ENCODE measurements at places on chromosomes 1 and 21. TPM values are rescaled to one million over a fixed set of nuclear protein-coding genes. Genes with fewer than 3 reads are reported as not detected.

GRCh38 chr21:38993561-38993960 lies 187.8 kb downstream of the ETS2 start:
- no peak for DNase-seq
- no peak overlapping the region for H3K4me3 ChIP-seq
- H3K27ac ChIP-seq, result no peak overlapping the region

Gene S100A7A
- not detected for total RNA-seq

- no peak for DNase-seq
- peaks cover 67% of the 10 kb centered on the region for H3K4me1 ChIP-seq
- no peaks in the 10 kb centered on the region for H3K27me3 ChIP-seq
- no peak overlapping the region for H3K27ac ChIP-seq
- H3K4me3 ChIP-seq, result no peak overlapping the region
These were observed 22.6 kb downstream of the PLCH2 start for GRCh38 chr1:2498648-2499047.

GRCh38 chr1:94438692-94439276 lies 20.6 kb downstream of the ABCD3 start:
- H3K27me3 ChIP-seq, result no peaks in the 10 kb centered on the region
- H3K4me1 ChIP-seq, result peaks cover 14% of the 10 kb centered on the region
- peaks cover 16% of the 10 kb centered on the region for H3K36me3 ChIP-seq
- no peak overlapping the region for H3K27ac ChIP-seq
- DNase-seq, result no peak

Gene TTC39A
- 0.38 TPM for total RNA-seq

- no peak overlapping the region for H3K27ac ChIP-seq
- H3K4me1 ChIP-seq, result no peaks in the 10 kb centered on the region
- peaks cover 18% of the 10 kb centered on the region for H3K27me3 ChIP-seq
These were observed 12.0 kb upstream of the RHOU start for GRCh38 chr1:228723287-228723686.

DNA sequence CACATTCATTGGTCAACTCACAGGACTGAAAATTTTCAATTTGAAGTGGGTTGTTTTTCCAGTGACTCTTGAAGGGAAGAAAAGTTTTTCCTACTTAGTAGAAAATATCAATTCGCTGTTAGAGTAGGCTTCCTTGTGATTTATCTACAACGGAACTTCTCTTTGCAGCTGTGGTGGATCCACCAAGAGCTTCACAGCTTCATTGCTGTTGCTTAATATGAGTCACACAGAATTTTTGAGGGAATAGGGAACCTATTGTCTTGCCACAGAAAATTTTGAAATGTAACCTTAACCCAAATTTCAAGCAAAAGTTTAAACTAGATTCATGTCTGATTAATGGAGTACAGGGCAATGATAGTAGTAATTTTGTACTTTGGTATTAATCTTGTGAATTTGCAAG lies 58.4 kb upstream of the IFI44L start:
- no peaks in the 10 kb centered on the region for H3K36me3 ChIP-seq
- no peaks in the 10 kb centered on the region for H3K4me1 ChIP-seq
- no peak overlapping the region for H3K27ac ChIP-seq

GRCh38 chr1:214446772-214447556 lies 104.4 kb downstream of the PTPN14 start:
- no peak for DNase-seq
- no peaks in the 10 kb centered on the region for H3K36me3 ChIP-seq
- no peaks in the 10 kb centered on the region for H3K4me1 ChIP-seq
- H3K27me3 ChIP-seq, result peaks cover 3% of the 10 kb centered on the region

GRCh38 chr1:30668546-30669327 lies 54.6 kb downstream of the MATN1 start:
- DNase-seq, result no peak
- H3K4me3 ChIP-seq, result no peak overlapping the region
- no peaks in the 10 kb centered on the region for H3K4me1 ChIP-seq
- peaks cover 15% of the 10 kb centered on the region for H3K27me3 ChIP-seq

DNA sequence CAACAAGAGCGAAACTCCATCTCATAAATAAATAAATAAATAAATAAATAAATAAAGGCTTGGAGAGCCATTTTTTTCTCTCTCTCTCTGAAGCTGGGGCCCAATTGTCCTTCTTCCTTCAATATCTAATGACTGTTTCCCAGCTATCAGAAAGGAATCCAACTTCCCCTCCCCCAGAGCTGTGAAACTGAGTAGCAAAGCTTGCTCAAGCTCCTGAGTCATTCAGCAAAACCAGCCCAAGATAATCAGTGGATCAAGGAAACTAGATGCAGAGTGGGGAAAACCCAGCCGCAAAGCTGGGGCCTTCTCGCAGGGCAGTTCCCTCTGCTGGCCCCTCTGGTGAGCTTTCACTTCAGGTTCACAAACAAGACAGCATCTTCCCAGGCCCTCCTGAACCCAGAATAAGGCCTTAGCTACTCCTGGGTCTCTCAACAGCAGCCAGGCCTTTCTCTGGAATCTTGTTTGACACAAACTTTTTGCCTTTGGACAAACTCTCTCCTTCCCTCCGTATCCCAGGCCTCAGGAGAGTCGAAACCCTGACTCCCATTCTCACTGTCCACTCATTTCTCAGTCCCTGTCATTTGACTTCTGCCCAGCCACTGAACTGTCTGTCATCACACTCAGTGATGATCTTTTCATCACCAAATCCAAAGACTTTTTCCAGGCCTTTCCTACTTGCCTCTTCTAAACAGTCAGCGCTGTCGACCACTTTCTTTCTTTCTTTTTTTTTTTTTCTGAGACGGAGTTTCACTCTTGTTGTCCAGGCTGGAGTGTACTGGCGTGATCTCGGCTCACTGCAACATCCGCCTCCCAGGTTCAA lies 18.0 kb upstream of the PTP4A2 start:
- H3K4me3 ChIP-seq, result peak overlapping the region; percentile 72
- peak overlapping the region; percentile 93 for H3K27ac ChIP-seq
- H3K36me3 ChIP-seq, result no peaks in the 10 kb centered on the region
- H3K4me1 ChIP-seq, result peaks cover 41% of the 10 kb centered on the region
- DNase-seq, result peak; percentile 56
- no peaks in the 10 kb centered on the region for H3K27me3 ChIP-seq

DNA sequence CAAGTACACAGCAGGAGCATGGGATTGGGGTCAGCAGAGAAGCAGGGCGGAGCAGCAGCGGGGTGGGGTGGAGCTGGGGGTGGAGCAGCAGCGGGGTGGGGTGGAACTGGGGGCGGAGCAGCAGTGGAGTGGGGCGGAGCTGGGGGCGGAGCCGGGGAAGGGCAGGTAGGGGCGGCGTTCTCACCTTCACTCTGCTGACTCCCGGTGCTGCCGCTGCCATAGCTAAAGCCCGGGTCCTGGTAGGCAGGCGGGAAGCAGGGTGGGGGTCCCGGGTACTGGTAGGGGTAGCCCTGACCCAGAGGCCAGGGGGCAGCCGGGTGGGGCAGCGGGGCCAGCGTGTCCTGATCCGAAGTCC lies 6.7 kb downstream of the TAS1R3 start:
- no peaks in the 10 kb centered on the region for H3K4me1 ChIP-seq
- no peak overlapping the region for H3K27ac ChIP-seq
- no peak overlapping the region for H3K4me3 ChIP-seq
- DNase-seq, result no peak
- H3K27me3 ChIP-seq, result no peaks in the 10 kb centered on the region

Gene AKIRIN1
- 57.3 TPM for total RNA-seq

DNA sequence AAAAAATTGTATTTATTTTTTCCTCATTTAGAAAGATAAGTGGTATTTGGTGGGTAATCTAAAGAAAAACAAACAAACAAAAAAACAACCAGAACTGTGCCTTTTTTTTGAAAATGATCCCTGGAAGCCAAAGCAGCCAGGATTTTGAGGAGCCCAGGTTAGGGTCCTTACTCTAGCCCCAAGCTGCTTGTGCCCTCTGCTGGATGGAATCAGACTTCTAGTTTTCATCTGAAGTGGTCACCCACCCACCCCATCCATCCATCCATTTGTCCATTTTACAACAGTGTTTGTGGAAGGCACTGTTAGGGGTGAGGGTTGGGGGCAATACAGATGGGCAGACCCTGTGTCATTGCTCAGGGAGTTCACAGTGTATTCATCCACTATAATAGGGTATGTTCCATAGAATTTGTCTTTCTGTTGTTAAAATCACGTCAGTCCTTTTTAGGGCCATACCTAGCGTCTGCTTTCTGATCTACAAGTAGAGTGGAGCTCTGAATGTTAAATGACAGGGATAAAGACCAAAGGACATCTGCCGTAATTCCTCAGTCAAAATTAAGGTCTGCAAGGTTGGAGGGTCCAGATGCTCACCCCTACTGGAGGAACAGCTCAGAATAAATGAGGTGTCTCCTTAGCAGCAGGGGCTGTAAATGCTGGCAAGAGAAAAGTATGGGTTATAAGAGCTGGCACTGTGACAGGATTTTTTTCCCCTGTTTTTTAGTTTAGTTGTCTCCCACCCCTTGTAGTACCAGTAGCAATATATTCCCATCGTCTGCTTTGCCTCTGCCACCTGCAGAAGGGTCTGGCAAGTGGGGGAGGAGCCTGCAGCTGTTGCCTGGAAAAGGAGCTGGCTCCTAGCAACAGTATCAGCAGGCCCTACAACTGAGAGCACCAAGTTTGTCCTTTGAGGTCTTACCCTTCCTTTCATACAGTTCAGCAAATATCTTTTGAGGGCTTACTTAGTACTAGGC lies 3.2 kb downstream of the LRRC42 start:
- H3K4me1 ChIP-seq, result peaks cover 19% of the 10 kb centered on the region
- H3K27me3 ChIP-seq, result no peaks in the 10 kb centered on the region
- H3K4me3 ChIP-seq, result no peak overlapping the region
- H3K36me3 ChIP-seq, result peaks cover 30% of the 10 kb centered on the region
- H3K27ac ChIP-seq, result no peak overlapping the region

GRCh38 chr1:159826441-159827101 lies at the start of gene SLAMF8:
Gene SLAMF8, plus strand, starts transcription at chr1:159826873. Its CDS starts 26 bp downstream, at chr1:159826899.
- peaks cover 15% of the 10 kb centered on the region for H3K4me1 ChIP-seq
- no peak within 1 kb of the TSS for H3K27ac ChIP-seq
- DNase-seq, result no peak
- no peaks in the 10 kb centered on the region for H3K36me3 ChIP-seq
- peaks cover 19% of the 10 kb centered on the region for H3K27me3 ChIP-seq

Gene GPR153
- total RNA-seq, result 0.12 TPM

Gene MED8
- total RNA-seq, result 33.8 TPM

- H3K4me1 ChIP-seq, result peaks cover 53% of the 10 kb centered on the region
- H3K27ac ChIP-seq, result peak overlapping the region; percentile 91
- no peaks in the 10 kb centered on the region for H3K27me3 ChIP-seq
- no peak for DNase-seq
These were observed 1.7 kb upstream of the MAN1A2 start for GRCh38 chr1:117365350-117366176.

- H3K4me1 ChIP-seq, result peaks cover 49% of the 10 kb centered on the region
- no peak for DNase-seq
- no peaks in the 10 kb centered on the region for H3K36me3 ChIP-seq
- no peaks in the 10 kb centered on the region for H3K27me3 ChIP-seq
- H3K4me3 ChIP-seq, result peak overlapping the region; percentile 79
These were observed 1.6 kb upstream of the CLSTN1 start for GRCh38 chr1:9825093-9826074.

DNA sequence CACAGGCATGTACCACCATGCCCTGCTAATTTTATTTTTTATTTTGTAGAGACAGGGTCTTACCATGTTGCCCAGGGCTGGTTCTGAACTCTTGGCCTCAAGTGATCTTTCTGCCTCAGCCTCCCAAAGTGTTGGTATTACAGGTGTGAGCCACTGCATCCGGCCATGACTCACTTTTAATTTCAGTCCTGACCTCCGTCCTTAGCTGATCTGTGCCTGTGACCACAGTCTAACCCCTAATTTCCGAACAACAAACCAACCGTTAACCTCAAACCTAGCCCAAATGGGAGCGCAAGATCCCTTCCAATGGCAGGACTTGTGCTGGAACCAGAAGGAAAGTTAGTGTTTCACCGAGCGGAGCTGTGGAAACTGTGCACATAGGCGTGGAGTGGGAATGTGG lies 29.3 kb upstream of the MAN1C1 start:
- peaks cover 25% of the 10 kb centered on the region for H3K4me1 ChIP-seq
- no peak overlapping the region for H3K27ac ChIP-seq
- no peak overlapping the region for H3K4me3 ChIP-seq
- DNase-seq, result no peak
- H3K27me3 ChIP-seq, result peaks cover 5% of the 10 kb centered on the region

DNA sequence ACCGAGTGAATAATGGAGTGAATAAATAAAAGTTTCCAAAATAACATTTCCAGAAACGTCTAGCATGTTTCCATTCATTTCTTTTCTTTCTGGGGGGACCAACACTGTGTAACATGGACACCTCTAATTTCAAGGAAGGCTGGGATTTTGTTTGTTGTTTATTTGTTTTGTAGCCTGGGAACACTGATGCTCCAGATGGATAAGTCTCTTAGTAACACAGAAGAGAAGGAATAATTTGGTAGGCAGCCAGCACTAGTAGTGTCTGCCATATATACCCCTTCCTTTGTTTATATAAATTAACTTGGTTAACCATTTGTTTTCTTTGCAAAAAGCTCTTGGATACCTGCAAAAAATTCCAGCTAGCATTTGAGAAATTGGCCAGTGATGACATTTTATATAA lies 411.4 kb upstream of the DEPDC1 start:
- H3K27me3 ChIP-seq, result no peaks in the 10 kb centered on the region
- no peaks in the 10 kb centered on the region for H3K4me1 ChIP-seq
- no peaks in the 10 kb centered on the region for H3K36me3 ChIP-seq
- DNase-seq, result no peak
- H3K27ac ChIP-seq, result no peak overlapping the region

GRCh38 chr1:34695580-34695979 lies 59.3 kb upstream of the GJB5 start:
- peaks cover 10% of the 10 kb centered on the region for H3K27me3 ChIP-seq
- H3K4me3 ChIP-seq, result no peak overlapping the region
- H3K36me3 ChIP-seq, result no peaks in the 10 kb centered on the region
- DNase-seq, result no peak
- no peaks in the 10 kb centered on the region for H3K4me1 ChIP-seq
- no peak overlapping the region for H3K27ac ChIP-seq

- H3K27me3 ChIP-seq, result no peaks in the 10 kb centered on the region
- DNase-seq, result no peak
- H3K4me3 ChIP-seq, result no peak overlapping the region
- H3K27ac ChIP-seq, result no peak overlapping the region
- peaks cover 53% of the 10 kb centered on the region for H3K36me3 ChIP-seq
These were observed 49.2 kb upstream of the TEKT2 start for GRCh38 chr1:36034692-36035091.

- no peaks in the 10 kb centered on the region for H3K27me3 ChIP-seq
- H3K4me3 ChIP-seq, result no peak overlapping the region
- peaks cover 26% of the 10 kb centered on the region for H3K4me1 ChIP-seq
These were observed 52.8 kb upstream of the HNRNPU start for GRCh38 chr1:244917073-244917670.

GRCh38 chr1:224509907-224510306 lies 75.3 kb upstream of the WDR26 start:
- DNase-seq, result no peak
- H3K36me3 ChIP-seq, result no peaks in the 10 kb centered on the region
- no peak overlapping the region for H3K27ac ChIP-seq
- no peak overlapping the region for H3K4me3 ChIP-seq
- peaks cover 5% of the 10 kb centered on the region for H3K4me1 ChIP-seq

- peaks cover 6% of the 10 kb centered on the region for H3K27me3 ChIP-seq
- no peaks in the 10 kb centered on the region for H3K4me1 ChIP-seq
- no peaks in the 10 kb centered on the region for H3K36me3 ChIP-seq
- no peak overlapping the region for H3K27ac ChIP-seq
- no peak for DNase-seq
These were observed 7.7 kb downstream of the TMEM61 start for GRCh38 chr1:54987919-54988705.

GRCh38 chr1:229860926-229861325 lies 206.1 kb upstream of the GALNT2 start:
- H3K4me3 ChIP-seq, result no peak overlapping the region
- peaks cover 3% of the 10 kb centered on the region for H3K27me3 ChIP-seq
- peaks cover 2% of the 10 kb centered on the region for H3K36me3 ChIP-seq
- no peak overlapping the region for H3K27ac ChIP-seq
- no peak for DNase-seq

Measured in activated B cell treated with CpG ODN at 0.5 μM for 24 hours (primary cell).